ENCODE measurements at places on chromosomes 16 and 17.

DNA sequence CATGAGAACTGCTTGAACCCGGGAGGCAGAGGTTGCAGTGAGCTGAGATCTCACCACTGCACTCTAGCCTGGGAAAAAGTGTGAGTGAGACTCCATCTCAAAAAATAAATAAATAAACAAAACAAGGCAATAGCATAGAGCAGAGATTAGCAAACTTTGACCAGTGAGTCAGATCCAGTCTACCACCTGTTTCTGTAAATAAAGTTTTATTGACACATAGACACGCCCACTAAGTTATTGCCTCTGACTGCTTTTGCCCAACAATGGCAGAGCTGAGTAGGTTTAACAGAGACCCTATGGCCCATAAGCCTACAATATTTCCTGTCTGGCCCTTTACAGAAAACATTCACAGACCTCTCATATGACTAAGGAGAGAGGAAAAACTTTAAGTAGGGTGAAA is 44.3 kb downstream of the XYLT1 start:
- no peak for DNase-seq

DNA sequence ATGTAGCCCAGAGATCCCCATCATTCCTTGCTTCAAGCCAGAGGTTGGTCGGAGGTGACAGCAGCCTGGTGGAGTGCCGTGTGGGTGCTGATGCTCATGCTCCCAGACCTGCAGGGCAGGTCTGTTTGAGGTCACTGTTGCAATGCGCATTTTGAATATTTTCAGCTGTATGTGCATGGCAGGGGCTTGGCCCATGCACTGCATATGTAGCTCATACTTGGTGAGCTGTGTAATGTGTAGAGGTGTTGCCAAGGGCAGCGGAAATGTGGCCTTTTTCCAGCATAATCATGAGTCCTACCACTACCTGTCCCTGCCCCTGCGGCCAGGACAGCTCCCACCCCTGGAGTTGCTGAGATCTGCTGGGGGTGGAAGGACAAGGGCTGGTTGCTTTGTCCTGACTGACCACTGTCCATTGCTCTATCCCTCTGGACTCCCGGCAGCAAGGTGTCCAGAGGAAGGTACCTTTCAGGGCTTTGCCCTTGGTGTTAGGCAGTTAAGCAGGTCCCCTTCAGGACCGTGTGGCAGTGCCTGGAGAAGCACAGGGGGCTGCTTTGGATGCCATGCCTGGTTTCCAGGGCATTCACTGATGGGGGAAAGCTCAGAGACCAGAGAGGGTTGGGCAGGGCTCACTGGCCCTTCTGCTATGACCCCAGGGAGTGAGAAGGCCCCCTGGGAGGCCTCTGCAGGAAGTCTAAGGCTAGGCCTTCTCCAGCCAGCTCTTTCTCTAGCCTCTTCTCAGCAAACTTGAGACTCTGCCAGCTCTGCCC is 215.2 kb downstream of the NTN1 start:
- no peak for DNase-seq

DNA sequence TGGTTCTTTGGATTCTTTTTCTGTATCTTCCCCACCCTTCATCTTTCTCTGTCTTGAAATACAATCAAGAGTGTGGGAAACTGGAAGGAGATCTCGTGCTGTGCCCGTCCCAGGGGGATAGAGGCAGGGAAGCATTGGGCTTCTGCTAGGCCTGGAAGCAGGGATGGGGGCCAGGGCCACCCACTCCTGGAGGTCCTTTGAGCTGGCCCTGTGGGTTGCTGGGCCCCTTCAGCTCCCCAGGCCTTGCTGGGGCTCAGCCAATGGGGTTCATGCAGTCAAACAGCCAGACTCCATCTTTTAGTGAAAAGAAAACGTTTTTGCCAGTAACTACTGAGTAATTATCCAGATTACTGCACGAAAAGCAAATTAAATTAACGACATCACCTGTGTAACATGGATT is 67.8 kb downstream of the CCDC182 start:
- no peak for DNase-seq

GRCh38 chr17:2195729-2196128 is 107.9 kb downstream of the SMG6 start:
- DNase-seq: peak; percentile 63

DNA sequence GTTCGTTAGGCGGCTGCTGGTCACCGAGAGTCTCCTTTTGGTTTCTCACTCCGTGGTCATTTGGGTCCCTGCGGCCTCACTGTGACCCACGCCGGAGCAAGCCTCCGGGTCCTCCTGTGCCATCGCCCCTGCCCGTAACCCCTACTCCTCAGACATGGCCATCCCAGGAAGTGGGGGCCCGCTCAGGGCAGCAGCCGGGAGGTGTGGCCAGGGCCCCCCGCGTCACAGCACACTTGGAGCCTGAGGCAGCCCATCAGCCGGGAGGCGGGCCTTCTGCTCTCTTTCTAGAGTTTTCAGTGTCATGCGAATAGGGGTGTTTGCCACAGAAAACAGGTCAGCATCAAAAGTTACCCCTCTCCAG is 7.9 kb upstream of the WFIKKN1 start:
- no peak for DNase-seq

- no peak for DNase-seq
Measured at GRCh38 chr16:1019231-1020090, 37.9 kb downstream of the SOX8 start.

DNA sequence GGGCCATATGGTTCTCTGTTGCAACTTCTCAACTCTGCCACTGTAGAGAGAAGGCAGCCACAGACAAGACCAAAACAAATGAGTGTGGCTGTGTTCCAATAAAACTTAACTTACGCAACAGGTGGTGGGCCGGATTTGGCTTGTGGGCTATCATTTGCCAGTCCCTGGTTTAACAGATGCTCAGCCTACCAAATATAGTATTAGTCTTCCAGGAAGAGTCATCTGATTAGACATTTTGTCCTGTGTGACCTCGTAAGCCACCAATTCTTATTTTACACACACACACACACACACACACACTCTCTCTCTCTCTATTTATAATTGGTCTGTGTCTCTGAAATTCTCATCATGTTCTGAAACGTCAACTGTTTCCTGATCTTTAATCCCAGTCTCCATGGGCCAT is 245.9 kb downstream of the XYLT1 start:
- DNase-seq: peak; percentile 50

- no peak for DNase-seq
Measured at GRCh38 chr16:75267631-75268264, 16.3 kb upstream of the BCAR1 start.

DNA sequence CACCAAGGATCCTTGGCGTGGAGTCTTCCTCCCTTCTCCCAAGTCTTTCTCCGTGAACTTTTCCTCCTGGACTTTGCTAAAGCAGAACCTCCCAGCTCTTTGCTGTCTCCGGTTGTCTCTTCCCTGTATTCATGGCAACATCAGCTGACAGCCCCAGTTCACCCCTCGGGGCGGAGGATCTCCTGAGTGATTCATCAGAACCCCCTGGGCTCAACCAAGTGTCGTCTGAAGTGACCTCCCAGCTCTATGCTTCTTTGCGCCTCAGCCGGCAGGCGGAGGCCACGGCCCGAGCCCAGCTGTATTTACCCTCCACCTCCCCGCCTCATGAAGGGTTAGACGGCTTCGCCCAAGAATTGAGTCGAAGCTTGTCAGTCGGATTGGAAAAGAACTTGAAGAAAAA is 943 bp downstream of the CNTROB start:
- DNase-seq: peak; percentile 90

DNA sequence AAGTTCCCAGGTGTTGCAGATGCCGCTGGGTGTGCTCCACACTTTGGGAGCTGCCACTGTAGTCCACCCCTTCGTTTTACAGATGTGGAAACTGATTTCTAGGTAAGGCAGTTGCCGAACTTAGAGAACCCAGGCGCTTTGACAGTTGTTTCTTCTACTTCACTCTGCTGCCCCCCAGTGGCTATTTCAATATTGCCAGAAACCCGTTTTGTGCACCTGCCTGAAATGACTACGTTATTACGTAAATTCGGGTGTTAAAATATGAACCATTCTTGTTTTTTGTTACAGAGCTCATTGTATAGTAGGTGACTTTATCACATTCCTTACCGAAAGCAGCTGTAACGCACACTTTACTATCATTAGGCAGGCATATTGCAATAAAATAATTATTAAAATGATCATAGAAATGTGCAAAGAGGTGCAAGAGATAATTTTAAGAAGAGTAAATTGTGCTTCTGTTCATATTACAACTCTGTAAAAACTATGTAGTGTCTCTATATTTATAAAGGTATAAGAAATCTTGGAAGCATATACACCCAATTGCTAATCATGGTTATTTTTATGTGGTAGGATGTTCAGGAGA is 44.9 kb downstream of the OTOA start:
- DNase-seq: peak; percentile 89

GRCh38 chr17:74474043-74474792 is 7.8 kb downstream of the CD300A start:
- no peak for DNase-seq

DNA sequence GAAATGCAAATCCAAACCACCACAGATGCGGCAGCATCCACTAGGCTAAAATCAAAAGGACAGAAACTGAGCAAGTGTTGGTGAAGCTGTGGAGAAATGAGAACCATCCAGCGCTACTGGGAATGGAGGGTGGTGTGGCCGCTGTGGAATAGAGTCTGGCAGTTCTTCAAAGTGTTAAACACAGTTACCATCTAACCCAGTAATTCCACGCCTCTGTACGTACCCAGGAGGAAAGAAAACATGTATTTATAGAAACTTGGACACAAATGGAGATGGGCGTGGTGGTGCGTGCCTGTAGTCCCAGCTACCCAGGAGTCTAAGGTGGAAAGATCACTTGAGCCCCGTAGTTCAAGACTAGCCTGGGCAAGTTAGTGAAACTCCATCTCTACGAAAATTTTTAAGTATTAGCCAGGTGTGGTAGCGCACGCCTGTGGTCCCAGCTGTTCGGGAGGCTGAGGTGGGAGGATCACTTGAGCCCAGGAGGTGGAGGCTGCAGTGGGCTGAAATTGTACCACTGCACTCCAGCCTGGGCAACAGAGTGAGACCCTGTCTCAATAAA is 11.6 kb downstream of the SLC25A10 start:
- DNase-seq: peak; percentile 11

DNA sequence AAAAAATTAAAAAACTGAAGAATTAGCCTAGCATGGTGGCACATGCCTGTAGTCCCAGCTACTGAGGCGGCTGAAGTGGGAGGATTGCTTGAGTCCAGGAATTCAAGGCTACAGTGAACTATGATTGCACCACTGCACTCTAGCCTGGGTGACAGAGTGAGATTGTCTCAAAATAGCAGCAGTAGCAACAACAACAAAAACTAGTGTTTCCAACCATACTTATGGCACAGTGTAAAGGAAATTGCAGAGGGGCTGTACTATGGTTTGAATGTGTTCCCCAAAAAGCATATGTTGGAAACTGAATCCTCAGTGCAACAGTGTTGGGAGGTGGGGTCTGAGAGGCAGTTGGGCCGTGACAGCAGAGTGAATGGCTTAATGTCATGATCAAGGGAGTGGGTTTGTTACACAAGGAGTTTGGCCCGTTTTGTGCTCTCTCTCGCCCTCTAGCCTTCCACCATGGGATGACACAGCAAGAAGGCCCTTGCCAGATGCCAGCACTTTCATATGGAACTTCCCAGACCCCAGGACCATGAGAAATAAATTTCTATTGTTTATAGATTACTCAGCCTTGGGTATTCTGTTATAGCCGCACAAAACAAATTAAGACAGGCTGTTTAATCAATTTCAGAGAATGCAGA is 70.0 kb downstream of the PGS1 start:
- DNase-seq: peak; percentile 34

GRCh38 chr17:61393904-61394629 is 5.6 kb upstream of the TBX2 start:
- peak; percentile 54 for DNase-seq

- DNase-seq: no peak
Measured at GRCh38 chr17:74850914-74851313, 8.8 kb downstream of the GRIN2C start.

- no peak for DNase-seq
Measured at GRCh38 chr17:59601130-59601529, 18.6 kb upstream of the CLTC start.

DNA sequence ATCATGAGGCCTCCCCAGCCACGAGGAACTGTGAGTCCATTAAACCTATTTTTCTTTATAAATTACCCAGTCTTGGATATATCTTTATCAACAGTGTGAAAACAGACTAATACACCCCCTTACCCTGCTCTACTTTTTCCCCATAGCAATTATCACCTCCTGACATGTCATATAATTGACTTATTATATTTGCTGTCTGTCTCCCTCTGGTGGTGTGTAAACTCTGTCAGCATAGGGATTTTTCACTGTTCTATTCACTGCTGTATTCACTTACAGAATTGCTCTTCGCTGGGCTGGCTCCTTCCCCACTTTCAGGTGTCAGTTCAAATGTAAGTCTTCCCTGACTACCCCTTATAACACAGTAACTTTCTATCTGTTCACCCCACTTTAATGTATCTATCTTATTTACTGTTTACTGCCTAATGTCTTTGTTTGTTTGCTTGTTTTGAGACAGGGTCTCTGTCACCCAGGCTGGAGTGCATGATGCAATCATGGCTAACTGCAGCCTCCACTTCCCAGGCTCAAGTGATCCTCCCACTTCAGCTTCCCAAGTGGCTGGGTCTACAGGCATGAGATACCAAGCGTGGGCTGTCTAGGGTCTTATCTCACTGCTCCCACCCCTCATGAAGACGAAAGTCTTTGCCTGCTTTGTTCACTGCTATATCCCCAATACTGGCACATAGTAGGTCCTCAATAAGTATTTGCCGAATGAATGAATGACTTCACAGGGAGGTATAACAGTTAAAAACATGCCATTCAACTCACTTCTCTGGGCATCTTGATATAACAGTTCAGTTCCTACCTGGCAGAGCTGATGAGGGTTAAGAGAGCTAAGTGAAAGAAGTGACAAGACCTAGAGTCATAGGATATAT is 52.4 kb upstream of the CDH3 start:
- peak; percentile 64 for DNase-seq

- DNase-seq: no peak
Measured at GRCh38 chr16:693766-694165, 3.6 kb upstream of the WDR24 start.

- DNase-seq: no peak
Measured at GRCh38 chr17:2094891-2095535, 40.1 kb downstream of the HIC1 start.

DNA sequence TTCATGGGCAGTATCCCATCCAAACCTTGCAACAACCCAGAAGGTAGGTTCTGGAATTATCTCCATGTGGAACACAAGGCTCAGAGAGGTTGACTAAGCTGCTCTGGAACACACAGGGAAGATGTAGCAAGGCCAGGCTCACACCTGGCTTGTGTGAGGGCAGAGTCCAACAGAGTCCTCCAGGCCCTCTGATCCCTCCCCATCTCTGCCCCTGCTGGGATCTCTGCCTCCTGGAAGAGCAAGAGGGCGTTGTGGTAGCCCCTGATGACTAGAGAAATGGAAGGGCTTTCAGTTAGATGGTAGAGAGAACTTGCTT is 7.0 kb upstream of the PPP1R1B start:
- DNase-seq: no peak

Measured in OCI-M1 (cell line).